ENCODE measurements at places on chromosomes 12 and 14.

- no peaks in the 10 kb centered on the region for H3K36me3 ChIP-seq
- H3K27ac ChIP-seq = no peak overlapping the region
- H3K4me1 ChIP-seq = peaks cover 2% of the 10 kb centered on the region
- H3K4me3 ChIP-seq = no peak overlapping the region
- H3K27me3 ChIP-seq = no peaks in the 10 kb centered on the region
Observed at GRCh38 chr14:60343571-60344071, 94.6 kb downstream of the PPM1A start.

- no peaks in the 10 kb centered on the region for H3K27me3 ChIP-seq
- no peak for DNase-seq
Observed at GRCh38 chr12:96399120-96399918, 920 bp downstream of the CDK17 start.

- no peaks in the 10 kb centered on the region for H3K27me3 ChIP-seq
- H3K4me1 ChIP-seq = 0 out of 2 replicates have a peak, but pooled peaks cover 2% of the 10 kb centered on the region
- DNase-seq = no peak
Observed at GRCh38 chr12:2739832-2740641, 54.7 kb upstream of the FKBP4 start.

DNA sequence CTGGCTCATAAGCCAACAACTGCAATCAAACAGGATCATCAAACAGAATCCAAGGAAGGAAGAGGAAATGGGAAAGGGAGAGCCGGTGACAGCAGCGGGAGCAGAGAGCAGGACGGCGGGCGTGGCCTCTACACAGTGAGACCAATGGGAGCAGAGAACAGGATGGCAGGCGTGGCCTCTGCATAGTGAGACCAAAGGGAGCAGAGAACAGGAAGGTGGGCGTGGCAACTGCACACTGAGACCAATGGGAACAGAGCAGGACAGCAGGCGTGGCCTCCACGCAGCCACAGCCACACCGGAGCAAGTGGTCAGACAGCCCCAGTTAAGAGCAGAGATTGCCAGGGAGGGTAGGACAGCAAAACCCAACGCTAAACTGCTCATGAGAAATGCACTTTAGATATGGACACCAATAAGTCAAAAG is 16.4 kb downstream of the LRCOL1 start:
- DNase-seq = peak; percentile 81
- H3K27ac ChIP-seq = no peak overlapping the region
- no peak overlapping the region for H3K4me3 ChIP-seq

GRCh38 chr14:95850429-95850828 is 26.2 kb upstream of the TUNAR start:
- H3K4me1 ChIP-seq = no peaks in the 10 kb centered on the region
- H3K4me3 ChIP-seq = no peak overlapping the region
- H3K27ac ChIP-seq = no peak overlapping the region

All from iPS DF 6.9 (cell line).